ENCODE measurements at places on chromosomes 5 and 9.

DNA sequence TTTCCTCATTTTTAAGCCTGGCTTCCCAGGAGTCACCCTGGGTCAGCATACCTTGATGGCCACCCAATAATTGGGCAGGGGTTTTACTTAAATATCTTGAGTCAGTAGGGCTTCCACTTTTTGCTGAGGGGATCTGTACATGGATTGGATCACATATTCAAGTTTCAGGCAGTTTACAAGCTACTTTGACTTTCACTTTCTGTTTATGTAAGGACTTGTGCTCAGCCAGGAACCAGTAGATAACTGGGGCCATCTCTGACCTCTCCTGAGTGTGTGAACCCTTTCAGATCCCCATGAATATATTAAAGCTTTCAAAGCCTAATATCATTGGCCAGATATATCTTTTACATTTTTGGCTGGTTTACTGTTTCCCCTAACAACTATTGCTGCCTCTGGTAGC, 45.1 kb downstream of the SLCO6A1 start:
- no peak for DNase-seq

- no peak for DNase-seq
Measured at GRCh38 chr5:1368756-1369155, 23.9 kb upstream of the CLPTM1L start.

DNA sequence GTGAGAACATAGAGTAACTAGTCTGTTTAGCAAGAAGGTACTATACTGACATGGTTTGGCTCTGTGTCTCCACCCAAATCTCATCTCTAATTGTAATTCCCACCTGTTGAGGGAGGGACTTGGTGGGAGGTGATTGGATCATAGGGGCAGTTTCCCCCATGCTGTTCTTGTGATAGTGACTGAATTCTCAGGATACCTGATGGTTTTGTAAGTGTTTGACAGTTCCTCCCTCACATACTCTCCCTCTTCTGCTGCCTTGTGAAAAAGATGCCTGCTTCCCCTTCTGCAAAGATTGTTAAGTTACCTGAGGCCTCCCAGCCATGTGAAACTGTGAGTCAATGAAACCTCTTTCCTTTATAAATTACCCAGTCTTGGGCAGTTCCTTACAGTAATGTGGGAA, 240.4 kb upstream of the ST8SIA4 start:
- no peak for DNase-seq

DNA sequence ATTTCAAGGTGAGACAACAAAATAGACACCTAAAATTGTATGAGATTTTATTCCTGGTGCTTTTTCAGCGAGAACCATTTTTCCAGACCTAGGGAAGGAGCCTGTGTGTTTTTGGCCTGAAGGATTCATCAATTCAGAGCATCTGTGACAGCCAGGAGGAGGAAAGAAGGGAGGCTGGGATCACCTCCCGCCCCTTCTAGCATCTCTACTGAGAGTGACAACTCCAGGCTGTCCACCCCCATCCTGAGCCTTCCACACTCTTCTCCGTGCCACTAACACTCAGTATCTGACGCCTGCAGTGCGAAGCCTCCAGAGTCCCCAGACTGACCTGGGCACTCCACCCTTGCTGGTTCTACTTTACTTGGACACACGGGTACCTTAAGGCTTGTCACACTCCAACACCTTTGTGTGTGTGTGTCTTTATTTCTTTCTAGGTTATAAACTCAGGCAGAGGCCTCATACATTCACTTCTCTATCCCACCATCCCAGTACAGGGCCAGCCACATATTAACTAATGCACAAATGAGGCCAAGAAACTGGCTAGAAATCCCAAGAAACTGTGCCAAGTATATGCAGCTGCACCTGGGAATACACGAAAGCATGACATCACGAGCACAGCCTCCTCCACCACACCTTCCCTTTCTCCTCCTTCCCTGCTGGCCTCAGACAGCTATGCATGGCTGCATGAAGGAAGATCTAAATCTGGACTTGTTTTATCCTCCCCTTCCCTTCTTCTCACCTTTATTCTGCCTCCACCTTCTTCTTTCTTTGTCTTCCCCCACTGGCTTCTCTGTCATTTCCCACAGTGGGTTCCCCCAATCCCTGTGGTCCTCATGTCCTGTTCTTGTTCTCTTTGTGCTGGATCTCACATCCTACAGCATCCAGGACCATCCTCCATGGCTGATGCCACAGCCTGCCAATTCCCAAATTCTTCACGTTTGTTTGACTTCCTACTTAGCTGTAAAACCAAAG, 16.0 kb downstream of the S1PR3 start:
- no peak for DNase-seq

DNA sequence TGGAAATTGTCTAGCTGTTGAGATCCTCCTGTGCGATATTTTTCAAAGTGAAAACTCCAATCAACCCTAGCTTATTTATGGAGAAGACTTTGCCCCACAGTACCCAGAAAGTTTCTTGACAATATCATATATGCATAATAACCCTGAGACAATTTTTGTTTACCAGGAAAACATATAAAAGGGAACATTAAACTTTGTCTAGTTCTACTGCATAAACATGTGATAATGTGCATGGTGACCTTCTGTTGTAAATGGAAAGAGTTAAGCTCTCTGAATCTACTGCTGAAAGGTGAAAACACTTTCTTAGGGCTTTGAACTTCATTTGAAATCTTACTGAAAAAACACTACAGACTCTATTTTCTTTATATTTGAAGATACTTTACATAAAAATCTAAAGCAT, 32.2 kb upstream of the CDKN2B start:
- DNase-seq, result no peak

DNA sequence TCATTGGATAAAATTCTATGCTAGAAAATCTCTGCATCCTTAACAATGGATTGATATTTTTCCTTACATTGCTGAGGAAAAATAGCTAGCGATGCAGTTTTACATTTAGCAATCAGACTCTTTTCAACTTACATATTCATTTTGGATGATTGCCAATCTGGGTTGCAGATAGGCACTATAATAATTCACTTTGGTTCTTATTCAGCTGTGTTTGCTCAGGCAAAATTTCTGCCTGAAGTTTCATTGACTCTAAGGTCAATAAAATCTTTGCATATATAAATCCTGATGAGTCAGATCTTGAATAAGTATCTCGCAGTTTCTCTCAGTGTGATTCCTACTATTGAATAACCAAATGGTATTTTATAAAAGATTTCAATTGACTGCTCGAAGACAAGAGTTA, 1105.8 kb downstream of the CDH18 start:
- DNase-seq, result no peak

DNA sequence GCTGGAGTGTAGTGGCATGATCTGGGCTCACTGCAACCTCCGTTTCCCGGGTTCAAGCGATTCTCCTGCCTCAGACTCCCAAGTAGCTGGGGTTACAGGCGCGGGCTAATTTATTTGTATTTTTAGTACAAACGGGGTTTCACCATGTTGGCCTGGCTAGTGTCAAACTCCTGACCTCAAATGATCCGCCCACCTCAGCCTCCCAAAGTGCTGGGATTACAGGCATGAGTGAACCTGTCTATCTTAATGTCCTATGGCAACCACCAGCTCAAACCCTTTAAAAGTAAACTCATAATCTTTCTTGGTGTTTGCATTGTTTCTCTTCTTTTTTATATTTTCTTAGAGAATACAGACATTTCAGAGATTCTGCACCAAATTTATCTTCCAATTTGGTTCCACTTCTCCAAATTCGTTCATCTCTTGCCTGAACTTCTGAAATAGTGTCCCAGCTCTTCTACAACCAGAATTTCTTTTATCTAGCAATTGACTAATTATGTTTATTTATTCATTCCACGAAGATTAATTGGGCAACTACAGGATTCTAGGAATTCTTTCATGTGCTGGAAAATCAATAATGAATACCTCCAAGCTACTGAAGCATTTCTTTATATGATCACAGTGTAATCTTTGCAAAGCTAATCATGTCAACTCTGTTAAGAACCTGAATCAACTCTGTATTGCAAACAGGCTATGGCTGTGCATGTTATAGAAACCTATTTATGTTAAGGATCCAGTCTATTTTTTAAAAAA, 60.0 kb upstream of the TYRP1 start:
- DNase-seq, result no peak

DNA sequence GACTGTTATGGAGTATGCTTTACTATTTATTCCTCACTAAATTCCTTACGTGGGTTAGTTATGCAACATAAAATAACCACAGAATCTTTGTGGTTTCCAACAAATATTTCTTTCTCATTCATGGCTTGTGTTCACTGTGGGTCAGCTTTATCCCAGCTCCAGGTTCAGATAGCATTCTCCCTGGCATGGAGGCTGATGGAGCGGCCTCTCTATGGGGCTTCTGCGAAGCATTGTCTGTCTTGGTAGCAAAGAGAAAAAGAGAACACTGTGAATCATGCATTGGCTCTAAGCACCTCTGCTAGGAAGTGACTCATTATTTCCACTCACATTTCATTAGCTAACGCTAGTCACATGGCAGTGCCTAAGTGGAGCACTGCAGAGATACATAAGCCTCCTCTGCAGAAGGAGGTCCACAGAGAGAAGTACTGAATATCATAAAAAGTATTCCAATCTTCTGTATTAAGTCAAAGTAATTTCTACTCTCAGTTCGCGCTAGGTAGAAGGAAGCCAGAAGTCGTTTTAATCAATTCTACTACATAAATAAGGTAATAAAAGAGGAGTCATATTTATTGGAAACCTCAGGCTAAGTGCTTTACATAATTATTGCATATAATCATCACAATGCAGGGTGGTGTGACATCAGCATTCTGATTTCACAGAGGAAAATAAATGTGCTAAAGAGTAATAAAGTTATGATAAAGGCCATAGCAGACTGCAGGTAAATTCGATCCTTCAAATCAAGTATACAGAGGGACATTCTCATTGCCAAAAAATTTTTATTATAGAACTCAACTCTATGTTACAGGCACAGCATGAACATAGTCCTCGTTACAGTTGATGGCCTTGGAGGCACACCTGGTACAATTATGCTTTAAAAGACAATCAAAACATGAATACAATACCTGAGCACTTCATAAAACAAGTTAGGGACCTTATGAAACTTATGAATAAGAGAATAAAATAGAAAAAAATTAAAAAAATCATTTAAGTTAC, 531.1 kb downstream of the CETN3 start:
- no peak for DNase-seq

DNA sequence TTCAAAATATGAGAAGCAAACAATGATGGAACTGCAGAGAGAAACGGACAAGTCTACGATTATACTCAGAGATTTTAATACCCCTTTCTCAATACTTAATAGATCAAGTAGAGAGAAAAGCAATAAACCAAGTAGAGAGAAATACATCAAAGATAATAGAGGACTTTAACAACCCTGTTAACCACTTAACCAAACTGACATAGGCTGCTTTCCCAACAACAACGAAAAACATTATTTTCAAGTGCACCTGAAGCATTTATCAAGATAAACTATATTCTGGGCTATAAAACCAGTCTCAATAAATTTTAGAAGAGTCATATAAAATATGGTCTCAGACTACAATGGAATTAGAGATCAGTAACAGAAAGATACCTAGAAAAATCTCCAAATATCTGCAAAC, 67.4 kb downstream of the GNAQ start:
- DNase-seq, result no peak

- DNase-seq, result no peak
Measured at GRCh38 chr9:123756484-123757106, 173.3 kb downstream of the DENND1A start.

DNA sequence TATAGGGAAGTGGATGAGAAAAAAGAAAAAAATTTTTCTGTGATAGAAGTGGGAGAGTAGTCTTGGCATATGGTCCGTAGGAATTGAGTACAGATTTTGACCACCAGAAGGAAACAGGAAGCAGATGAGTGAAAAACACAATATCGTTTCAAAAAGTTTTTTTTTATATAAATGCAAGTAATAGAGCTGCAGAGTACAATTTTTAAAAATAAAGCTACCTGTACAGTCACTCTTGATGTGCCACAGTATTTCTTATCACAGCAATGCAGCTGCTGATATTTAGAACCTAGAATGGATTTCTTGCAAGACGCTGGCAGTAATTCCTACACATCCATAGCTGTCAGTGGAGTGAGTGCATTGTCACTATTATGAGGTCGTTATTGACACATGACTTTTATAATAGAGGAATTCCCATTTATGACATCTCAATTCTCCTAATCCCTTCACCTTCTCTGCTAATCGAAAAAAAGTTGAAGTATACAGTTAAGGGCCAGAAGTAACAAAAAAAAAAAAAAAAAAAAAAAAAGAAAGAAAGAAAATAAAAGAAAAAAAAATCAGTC, 477.7 kb downstream of the TAF11L14 start:
- DNase-seq, result no peak

- DNase-seq, result no peak
Measured at GRCh38 chr5:154595662-154596061, 117.6 kb upstream of the HAND1 start.

DNA sequence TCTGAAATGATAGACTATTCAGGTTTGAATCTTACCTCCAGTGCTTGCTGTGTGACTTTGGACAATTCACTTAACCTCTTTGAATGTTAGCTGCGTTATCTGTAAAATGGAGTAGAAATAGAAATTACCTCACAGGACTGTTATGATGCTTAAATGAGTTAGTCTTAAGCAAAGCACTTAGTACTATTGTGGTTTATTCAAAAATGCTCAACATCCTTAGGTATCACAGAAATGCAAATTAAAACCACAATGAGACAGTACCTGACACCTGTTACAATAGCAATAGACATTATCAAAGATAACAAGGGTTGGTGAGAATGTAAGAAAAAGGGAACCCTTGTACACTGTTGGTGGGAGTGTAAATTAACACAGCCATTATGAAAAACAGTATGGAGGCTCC, 77.6 kb upstream of the FREM1 start:
- no peak for DNase-seq

GRCh38 chr9:134568811-134569210, 72.8 kb upstream of the COL5A1 start:
- DNase-seq, result no peak

DNA sequence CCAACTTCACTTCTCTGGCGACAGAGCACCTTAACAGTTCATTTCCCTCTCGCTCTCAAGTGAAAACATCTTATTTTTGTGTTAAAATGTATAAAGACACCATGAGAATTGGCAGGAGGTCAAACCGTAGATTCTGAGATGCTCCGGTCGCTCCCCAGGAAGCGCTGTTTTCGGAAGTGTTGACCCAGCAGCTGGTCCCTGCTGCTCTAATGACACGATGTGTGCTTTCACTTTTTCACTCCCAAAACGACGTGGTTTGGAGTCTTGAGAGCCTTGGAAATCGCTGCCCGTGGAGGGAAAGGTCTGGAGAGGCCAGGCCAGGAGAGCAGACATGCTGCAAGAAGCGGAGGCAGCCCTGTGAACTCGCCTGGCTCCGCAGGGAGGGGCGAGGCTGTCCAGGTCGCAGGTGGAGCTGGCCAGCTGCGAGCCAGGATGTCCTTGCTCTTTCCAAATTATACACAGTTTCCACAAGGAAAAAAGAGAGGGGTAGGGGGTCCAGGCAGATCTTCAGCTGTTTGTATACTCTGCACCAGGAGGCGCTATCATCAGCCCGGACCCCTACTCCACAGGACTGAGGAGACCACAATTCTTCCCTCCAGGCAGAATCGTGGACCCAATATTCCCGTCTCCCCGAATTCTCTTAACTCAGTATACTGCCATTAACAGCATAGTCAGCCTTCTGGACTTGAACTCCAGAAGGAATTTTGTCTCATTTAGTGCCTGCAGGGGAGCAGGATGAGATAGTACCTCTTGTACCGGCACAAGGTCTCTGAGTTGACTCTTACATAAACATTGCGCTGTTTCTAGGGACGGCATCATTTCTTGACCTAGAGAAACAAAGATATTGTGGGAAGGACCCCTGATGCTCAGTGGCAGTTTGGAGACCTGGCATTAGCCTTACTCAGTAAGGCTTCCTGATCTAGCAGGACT, 248.6 kb upstream of the ANKRD55 start:
- DNase-seq, result no peak

- DNase-seq, result no peak
Measured at GRCh38 chr5:82351754-82352145, 73.6 kb upstream of the RPS23 start.

- no peak for DNase-seq
Measured at GRCh38 chr9:22508790-22509189, 62.2 kb downstream of the DMRTA1 start.

Data from stimulated activated CD4-positive, alpha-beta T cell treated with anti-CD3 and anti-CD28 coated beads, Interleukin-15, amount 100 ng/mL, for 1 hour (primary cell).